Kidney epithelial cell (primary cell): ENCODE measurements at places on chromosomes 13 and 19. TPM values are rescaled to one million over a fixed set of nuclear protein-coding genes. Genes with fewer than 3 reads are reported as not detected.

ZNF98 gene
- total RNA-seq = 0.34 and 3.0 TPM in 2 replicates

HPN gene
- 1.6 and 2.3 TPM in 2 replicates for total RNA-seq

TMEM150B gene
- not detected in 2 replicates for total RNA-seq

PTPRH gene
- 0.55 and 2.1 TPM in 2 replicates for total RNA-seq

FFAR1 gene
- total RNA-seq = 0.04 TPM in 1 of 2 replicates, not detected in the other

POU2F2 gene
- 1.4 and 2.3 TPM in 2 replicates for total RNA-seq

PSPN gene
- total RNA-seq = 1.5 TPM in 2 replicates

LYPD5 gene
- total RNA-seq = 0.41 and 0.63 TPM in 2 replicates

DNA sequence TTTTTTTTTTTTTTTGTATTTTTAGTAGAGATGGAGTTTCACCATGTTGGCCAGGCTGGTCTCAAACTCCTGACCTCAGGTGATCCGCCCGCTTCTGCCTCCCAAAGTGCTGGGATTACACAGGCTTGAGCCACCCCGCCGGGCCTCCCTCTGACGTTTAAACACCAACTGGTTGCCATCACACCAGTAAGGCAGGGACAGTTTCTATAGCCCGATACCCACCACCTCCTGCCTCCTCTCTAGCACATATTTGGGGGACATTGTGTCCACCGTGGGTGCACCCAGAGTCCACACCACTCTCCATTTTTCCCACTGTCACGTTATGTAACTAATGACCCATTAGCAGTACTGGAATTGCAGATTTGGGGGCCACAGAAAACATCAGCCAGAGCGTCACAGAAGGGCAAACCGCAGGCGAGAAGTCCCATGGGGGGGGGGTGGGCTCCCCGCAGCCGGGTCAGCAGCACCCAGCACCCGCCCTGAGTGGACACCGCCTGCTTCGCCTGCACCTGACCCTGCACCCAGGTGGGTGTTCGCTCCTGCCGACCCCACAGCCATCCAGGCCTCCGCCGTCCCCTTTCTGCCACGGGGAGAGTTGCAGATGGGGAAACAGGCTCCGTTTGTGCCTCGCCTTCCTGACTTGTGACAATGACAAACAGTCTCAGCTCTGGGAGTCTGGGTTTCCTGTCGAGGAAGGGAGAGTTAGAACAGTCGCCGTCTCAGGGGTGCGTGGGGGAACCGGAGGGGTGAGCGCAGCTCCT lies 3.6 kb downstream of the ONECUT3 start:
- no peak for DNase-seq

DNA sequence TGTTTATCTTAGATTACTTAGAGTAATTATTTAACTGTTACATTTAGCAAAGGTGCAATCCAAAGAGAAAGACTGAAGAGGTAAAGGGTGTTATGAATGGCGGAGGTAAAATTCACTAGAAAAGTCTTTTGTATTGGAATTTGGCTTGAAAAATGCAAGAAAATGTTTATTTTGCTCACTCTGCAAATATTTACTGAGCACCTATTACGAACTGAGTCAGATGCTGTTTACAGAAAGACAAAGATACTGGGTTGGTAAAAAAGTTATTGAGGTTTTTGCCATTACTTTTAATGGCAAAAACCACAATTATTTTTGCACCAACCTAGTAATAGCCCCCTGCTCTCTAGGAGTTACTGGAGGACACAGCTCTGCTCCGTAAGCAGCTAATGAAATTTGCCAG lies 135.2 kb downstream of the RBM26 start:
- no peak for DNase-seq

- no peak for DNase-seq
Observed at GRCh38 chr13:73079359-73079758, 20.6 kb downstream of the KLF5 start.

- DNase-seq = peak; percentile 65
Observed at GRCh38 chr13:43054803-43055802, 31.7 kb downstream of the DNAJC15 start.

- no peak for DNase-seq
Observed at GRCh38 chr13:60175571-60175970, 11.8 kb upstream of the DIAPH3 start.

- DNase-seq = no peak
Observed at GRCh38 chr19:2083174-2083854, 12.8 kb downstream of the MOB3A start.

DNA sequence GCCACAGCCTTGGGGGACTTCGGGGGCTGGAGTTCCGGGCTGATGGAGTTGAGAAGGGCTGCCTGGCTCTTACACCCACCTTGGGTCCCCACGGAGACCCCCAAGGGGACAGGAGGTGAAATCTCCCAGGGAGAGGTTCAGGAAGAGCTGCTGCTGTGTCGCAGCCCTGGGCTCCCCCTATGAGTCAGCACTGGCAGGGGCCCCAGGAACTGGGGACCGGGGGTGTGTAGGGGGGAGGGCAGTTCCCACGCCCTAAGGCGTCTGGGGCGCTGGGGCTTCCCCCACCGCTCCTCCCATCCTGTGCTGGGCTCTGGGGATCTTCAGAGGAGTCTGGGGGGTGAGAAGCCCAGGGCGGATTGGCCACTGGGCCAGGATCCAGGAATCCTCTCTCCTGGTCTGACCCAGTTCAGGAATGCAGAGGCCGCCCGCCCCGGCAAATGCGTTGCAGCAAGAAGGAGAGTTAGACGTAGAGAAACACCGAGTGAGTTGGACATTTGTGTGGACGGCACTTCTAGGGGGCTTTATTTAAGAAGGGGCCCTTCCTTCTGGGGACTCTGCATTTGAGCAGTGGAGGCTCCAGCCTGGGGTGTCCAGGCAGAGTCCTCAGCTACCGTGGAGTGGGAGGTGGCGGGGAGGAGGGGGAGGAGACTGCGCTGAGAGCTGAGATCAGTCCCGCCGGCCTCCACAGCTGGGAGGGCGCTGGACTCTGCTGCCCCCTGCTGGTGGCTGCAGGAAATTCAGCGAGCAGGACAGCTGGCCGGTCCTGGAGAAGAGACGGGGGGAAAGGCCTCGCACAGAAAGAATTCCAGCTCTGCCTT lies 15.0 kb upstream of the NANOS3 start:
- DNase-seq = no peak

DNA sequence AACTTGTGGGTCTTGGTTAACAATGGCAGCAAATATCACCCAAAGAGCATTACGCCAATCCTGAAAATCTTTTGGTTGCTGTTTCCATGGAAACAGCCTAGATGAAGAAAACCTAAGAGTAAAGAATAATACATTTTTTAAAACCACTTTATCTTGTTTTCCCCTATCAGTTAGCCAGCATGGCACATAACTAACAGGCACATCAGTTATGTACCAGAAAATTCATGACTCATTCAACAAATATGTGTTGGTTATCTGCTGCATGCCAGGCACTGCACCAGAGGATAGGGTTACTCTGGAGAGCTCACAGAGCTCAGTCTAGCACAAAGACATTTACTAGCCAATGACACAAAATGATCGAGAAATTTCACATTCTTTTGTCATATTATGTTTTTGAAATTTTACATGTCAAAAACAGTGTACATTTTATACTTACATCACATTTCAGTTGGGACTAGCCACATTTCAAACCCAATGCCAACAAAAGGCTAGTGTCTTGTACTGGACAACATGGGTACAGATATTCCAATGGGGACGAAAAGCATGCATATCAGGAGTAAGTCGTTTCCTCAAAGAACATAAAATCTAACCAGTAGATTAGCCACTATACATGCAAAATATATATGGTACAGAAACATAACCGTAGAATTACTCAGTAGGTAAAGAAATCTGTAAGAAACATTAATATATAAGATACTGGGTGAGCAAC lies 20.3 kb downstream of the LNX2 start:
- DNase-seq = peak; percentile 56

DNA sequence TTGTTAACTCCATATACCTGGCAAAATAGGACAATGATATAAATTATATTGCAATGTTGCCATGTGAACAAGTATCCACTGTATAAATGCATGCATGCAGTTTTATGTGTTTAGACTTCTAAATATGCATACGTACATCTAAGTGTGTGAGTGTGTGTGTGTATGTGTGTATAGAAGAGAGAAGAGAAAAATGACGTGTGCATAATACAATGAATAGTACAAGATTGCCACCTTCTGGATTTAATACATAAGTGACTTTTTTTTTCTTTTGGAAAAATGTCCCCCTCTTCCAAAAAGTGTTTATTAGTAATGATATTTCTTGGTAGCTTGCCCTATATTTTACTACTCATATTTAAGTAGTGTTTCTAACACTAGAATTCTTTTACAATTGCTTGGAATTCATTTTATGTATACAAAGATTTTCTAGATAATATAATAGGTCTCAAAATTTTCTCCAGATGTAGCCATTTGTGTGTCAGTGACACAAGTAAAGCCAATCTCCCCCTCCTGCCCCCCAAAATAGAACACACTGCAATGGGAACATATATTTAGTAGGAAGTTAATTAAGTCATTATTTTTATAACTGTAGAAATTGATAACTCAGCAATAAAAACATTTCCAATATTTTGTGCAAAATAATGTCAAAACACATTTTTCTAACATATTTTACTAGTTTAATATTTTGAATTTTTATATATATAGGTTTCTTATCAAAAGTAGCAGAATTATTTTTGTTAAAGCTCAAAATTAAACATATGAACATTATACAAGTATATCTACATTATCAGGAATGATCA lies 783.3 kb upstream of the ATXN8OS start:
- no peak for DNase-seq

GRCh38 chr13:70310396-70311119 lies 202.3 kb upstream of the KLHL1 start:
- peak; percentile 10 for DNase-seq

DNA sequence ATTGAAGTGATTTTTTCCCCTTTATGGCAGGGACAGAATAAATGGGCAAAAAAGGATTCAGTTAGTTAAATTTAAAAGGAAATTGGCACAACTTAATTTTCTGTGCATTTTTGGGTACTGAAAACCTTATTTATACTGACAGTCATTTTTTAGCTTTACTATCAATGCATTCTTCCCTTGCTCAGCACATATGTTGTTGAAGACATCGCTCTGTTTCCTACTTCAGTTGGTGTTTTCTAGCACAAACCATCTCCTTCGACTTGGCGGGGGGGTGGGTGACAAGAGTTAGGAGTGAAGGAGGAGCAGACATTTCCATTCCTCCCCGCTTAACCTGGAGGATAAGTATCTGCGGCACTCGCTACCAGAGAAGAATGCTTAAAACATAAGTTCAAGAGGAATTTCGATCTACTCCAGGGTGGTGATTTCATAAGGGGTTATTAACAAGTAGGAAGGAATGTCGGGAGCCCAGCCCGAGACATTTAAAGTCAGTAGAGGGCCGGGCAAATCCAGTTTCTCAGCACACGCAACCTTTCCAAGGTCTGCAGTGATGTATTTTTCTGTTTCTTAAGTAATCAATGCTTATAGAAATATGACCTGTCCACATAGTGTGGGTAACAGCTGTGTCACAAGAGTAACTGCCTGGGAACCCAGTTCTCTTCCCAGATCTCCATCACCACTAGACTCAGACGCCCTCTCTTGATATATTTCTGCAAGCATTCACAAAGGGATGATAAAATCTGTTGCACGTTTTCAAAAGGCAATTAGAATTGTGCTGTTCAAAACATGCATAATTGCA lies 525.8 kb downstream of the MYO16 start:
- no peak for DNase-seq

DNA sequence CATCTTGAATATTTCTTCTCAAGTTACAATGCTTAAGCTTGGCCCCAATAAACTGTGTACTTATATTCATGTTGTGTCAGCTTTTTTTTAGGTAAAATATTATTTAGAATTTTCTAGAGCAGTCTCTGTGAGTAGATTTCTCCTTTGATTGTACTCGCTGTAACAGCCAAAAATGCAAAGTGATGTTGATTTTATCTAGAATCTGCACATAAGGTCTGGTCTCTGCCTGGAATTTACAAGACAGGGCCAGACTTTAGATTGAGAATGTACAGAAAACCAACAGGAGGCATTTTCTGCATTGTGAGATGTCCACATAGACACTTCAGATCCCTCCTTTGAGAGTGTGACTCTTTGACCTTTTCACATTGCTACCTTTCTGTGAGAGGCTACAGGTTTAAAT lies 43.1 kb upstream of the ZNF681 start:
- no peak for DNase-seq

GRCh38 chr13:37144661-37145060 lies 39.2 kb upstream of the CSNK1A1L start:
- DNase-seq = no peak

DNA sequence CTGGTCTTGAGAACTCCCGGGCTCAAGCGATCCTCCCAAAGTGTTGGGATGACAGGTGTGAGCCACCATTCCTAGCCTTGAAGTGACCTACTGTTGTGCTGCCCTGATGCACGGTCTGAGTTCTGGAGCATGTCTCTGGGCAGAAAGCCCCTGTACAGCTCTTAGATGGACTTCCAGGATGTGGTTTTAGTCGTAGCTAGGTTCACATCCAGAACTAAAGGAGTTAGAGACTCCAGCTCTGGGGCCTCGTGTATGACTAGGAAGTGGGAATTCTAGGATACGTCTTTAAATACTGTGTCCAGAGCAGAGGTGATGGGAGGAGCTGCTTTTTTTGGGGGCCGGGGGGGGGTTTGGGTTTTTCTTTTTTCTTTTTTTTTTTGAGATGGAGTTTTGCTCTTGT lies 12.2 kb downstream of the UPF1 start:
- no peak for DNase-seq

GRCh38 chr19:13241231-13242104 lies 91.3 kb downstream of the IER2 start:
- DNase-seq = no peak

GRCh38 chr19:3140667-3141038 lies 4.8 kb downstream of the GNA15 start:
- DNase-seq = no peak

DNA sequence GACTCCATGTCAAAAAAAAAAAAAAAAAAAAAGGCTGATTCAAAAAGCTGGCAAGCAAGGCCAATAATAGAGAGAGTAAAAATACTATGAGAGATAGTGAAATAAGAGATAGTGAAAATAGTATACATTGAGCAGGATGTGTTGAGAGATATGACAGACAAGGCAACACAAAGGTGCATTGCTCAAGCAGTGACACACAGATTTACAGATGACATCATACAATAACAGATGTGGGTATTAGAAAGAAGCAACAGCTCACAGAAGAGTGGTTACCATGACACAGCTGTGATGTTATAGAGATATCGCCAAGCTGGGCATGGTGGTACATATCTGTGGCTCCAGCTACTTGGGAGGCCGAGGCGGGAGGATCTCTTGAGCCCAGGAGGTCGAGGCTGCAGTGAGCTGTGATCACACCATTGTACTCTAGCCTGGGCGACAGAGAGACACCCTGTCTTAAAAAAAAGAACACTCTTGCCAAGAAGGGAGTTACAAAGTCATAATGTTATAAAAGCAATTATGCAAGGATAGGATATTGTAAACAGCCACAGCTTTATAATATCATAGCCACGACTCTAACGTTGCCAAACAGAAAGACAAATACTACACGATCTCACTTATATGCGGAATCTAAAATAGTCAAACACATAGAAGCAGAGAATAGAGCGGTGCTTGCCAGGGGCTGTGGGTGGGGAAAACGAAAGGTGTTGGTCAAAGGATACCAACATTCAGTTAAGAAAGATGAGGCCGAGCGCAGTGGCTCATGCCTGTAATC lies 10.3 kb downstream of the TNFSF9 start:
- no peak for DNase-seq
